ENCODE measurements at places on chromosomes 6 and 20.

DNA sequence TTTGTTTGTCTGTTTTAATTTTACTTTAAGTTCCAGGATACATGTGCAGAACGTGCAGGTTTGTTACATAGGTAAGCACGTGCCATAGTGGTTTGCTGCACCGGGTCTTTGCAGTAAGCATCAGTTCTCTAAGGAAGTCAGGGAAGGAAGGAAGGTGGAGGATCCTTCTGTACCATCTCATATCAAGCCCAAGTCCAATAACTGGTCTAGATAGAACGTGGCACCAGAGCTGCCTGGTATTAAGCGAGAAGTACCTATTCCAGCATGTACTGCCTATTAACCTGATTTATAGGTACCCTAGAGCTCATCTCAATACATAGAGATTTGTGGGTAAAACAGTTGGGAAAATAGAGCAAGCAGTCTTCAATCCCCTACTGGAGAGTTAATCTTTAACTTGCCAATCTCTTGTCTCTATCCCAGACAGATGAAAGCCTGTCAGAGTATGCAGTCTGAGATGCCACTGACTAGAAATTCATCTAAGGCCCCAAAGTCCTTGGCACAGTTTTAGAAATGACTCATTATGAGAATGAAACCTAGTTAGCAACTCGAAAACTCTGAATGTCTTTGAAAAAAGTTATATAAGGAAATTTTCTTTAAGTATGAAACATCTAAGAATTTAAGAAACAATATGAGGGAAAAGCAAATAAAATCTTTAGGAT is 144.9 kb downstream of the TFAP2A start:
- no peak for DNase-seq

DNA sequence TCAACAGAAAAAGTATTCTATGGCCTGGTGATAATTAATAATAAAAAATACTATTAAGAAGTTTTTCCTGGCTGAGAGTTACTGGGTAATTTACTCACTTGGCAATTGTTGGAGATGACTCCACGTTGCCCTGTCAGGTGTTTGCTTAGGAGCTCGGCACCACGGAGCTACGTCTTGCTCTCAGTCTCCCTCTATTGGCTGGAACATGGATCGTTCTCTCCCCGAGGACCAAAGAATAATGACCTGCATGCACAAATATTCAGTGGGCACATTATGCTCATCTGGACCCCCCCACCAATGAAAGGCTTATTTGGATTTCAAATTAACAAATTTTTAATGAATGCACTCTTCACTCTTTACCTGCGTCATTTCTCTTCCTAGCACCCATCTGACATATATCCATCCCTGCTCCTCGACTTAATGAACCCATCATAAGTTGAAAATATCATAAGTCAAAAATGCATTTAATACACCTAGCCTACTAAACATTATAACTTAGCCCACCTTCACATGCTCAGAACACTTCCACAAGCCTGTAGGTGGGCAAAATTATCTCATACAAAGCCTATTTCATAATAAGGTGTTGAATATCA is 71.0 kb upstream of the CD83 start:
- DNase-seq = peak; percentile 33

DNA sequence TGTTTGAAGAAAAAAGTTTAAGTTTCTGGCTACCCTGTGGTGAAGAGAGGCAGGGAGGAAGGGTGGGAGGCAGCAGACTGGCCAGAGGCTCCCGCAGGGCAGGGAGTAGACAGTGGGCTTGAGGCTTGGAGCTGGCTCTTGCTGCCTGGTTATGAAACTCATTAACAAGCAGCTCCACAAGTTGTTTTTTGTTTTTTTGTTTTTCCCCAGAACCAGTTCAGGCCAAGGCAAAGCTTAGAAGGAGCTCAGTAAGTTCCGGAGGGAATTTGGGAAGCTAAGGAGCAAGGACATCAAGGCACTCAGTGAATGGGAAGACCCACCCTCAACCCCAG is 4.0 kb downstream of the DLL1 start:
- DNase-seq = no peak

DNA sequence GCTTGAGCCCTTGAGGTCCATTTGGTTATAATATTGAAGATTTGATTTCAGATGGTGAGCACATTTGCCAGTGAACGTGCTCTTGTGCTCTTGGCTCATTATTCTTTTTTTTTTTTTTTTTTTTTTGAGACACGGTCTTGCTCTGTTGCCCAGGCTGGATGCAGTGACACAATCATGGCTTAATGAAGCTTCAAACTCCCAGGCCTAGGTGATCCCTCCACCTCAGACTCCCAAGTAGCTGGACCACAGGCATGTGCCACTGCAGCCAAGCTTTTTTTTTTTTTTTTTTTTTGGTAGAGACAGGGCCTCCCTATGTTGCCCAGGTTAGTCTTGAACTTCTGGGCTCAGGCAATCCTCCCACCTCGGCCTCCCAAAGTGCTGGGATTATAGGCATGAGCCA is 176.2 kb downstream of the KLHL32 start:
- DNase-seq = no peak

GRCh38 chr20:8829256-8829655 is 239.6 kb upstream of the PLCB4 start:
- DNase-seq = no peak

DNA sequence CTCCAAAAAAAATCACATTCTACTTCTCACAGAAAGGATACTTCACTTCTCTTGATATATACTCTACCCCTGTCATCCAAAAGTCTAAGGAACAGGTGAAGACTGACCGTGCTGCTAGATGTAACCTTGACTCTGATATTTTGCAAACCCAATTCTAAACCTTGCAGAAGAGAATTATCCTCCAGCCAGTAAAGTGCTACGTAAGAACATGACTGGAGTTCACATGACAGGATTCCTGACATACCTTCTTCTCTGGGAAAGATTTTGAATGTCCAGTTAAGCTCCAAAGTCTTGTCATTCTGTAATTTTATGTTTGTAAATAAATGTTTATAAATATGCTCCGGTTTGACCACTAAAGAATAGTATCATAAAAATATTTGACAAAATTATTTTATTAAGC is 35.8 kb downstream of the BTBD9 start:
- no peak for DNase-seq

DNA sequence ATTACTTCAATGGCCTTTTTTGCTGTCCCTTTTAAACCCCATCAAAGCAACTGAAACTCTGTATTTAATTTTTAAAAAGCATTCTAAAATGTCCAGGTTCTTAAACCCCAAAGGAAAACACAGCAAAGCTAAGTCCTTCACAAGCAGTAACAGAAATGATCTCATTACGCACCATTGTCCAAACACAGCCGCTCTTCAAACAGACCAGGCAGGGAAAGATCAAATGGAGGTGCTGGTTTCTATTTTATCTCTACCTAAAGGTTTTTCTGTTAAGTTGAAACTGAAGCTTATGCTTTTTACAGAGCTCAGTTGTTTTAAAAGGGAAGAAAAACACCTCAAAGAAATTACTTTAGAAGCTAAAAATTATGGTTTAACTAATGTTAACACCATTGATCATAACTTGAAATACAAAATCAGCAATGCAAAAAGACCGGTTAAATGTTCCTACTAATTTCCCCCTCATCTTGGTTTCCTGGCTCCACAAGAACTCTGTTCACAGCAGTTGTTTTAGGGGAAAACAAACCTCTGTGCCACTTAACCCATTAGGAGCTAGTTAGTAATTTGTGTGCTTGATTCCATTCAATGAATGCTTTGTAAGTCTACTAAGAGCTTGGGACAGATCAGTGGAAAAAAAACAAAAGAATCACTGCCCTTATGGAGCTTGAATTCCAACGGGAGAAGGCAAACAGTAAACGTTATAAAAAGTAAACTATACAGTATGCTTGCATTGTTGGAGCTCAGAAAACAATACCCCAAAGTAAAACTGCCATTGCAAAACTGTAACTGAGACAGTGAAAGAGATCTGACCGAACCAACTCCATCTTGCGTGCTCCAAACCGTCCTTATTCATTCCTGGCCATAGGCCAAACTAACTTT is 87.4 kb downstream of the CD24 start:
- no peak for DNase-seq

DNA sequence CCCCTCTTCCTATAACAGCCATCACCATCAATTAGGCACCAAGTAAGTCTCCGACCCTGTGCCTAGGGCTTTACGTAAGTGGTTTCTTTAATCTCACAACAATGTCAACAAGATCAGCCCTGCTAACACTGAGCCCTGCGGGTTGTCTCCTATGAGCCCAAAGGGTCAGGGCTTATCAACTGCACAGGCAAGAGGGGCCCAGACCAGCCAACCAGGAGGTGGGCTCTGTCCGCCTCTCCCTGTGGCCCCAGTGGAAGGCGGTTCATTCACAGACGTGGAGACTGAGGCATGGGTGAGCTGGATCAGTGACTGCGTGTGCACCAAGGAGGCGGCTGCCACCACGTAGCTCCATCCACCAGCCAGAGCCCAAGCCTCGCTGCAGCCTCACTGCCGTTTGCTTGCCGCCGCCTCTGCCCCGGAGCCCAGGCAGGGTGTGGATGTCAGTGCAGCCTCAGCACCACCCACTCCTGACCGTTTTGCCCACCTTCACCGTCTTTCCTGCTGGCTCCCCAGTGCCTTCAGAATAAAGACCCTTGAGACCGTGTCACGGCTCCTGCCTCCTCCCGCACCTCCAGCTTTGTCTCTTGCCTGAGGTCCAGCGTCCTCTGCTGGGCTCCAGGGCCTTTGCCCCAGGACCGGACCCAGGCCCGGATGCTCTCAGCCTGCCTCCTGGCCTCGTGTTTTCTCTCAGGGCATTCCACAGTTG is 78.7 kb downstream of the DLL1 start:
- no peak for DNase-seq

DNA sequence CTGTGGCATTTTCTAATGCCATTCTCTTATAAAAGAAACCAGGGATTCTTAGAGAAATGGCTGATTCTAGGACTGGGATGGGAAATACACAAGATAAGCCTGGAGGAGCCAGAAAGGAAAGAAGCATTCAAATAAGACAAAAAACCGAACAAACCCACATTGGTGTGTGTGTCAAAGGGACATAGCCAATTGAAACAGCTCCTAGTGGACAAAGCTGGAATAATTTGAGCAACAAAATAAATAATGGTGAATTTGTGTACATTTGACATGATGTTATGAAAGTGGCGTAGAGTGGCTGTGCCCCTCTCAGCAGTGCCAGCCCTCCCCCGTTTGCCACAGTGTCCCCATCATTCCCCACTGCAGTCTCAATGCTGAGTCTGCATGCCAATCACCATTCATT is 55.5 kb downstream of the B3GAT2 start:
- no peak for DNase-seq

DNA sequence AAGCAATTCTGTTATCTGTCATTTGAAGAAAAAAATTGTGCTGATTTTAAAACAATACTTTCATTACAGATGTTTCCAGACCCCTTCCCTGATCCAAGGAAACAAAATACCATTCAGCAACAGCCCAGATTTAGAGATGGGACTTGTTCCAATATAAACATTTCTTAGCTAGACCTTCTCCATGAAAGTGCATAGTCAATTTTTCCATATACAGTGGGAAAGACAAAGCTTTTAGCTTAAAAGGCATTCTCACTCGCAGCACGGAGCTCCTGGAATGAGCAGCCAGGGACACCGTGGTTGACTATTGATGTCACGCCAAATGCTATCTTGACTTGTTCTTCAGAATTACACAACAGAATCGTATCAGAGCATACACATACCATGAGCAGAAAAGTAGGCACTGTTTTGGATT is 21.5 kb downstream of the LAMA4 start:
- no peak for DNase-seq

GRCh38 chr20:35870541-35871258 is 83.6 kb downstream of the SCAND1 start:
- no peak for DNase-seq

DNA sequence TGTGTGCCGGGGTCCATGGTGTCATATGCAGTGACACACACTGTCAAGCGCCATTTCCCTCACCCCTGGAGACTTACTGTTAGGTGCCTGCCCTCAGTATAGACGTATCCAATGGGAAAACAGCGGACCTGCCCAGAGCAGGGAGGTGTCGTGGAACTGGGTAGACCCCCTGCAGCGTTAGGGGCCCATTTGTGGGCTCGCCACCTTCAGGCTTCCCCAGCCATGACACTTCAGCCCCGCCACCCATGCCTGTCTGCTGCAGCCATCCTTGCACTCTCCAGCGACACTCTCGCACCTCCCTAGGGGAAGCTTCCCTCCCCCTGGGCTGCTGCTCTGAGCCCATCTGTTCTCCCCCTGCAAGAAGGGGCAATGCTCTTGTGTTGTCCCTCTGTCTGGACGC is 43.2 kb downstream of the STK35 start:
- DNase-seq = no peak

Data from erythroblast (primary cell).